A673 (cell line): ENCODE measurements at places on chromosomes 2 and 18. TPM values are rescaled to one million over a fixed set of nuclear protein-coding genes. Genes with fewer than 3 reads are reported as not detected.

- DNase-seq: no peak
Measured at GRCh38 chr2:143347271-143347695, 218.1 kb downstream of the ARHGAP15 start.

GRCh38 chr18:72155327-72155726, 388.8 kb downstream of the CBLN2 start:
- DNase-seq: no peak

Gene BCS1L
- total RNA-seq: 70.6 and 74.1 TPM in 2 replicates

DNA sequence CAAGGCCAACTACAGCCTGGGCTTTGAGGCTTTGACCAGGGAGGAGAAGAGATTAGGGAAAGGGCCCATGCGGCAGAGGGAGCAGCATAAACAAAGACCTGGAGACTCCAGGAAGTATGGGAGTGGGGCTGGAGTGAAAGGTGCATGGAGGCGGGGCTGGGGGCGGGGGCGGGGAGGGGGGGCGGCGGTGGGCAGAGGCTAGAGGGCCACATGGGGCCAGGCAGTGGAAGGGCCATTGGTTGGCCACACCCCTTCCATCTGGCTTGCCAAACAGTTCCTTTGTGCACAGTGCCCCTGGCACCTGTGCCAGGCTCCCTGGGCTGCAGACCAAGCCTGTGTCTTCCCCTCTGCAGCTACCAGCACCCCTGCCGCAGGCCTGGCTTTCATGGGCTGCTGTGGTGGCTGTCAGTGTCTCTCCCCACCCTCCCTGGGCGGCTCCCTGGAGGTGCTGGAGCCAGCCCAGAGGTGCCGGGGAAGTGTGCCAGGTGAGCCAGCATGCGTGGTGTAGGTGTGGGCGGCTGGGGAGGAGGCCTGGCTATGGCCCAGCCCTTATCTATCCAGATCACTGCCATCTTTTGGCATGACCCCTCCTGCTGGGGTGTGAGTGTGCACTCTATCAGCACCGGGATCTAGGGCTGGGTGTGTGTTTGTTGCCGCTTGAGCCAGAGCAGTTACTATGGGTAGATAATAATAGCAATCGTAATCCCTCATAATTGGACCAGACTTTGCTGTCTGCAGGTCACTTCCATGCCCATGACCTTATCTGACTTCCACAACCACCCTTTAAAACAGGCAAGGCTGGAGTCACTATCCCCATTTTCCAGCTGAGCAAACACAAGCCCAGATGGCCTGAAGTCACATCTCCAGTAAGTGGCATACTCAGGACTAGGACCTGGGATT, 30.5 kb downstream of the DNMT3A start:
- DNase-seq: no peak

Gene SNORC
- total RNA-seq: 4.6 and 4.7 TPM in 2 replicates

GRCh38 chr2:157540102-157540501, 88.6 kb downstream of the ACVR1C start:
- no peak for DNase-seq

Gene TBC1D8
- total RNA-seq: 5.1 and 8.6 TPM in 2 replicates

- DNase-seq: no peak
Measured at GRCh38 chr2:177275040-177275742, 10.7 kb upstream of the NFE2L2 start.

- no peak for DNase-seq
Measured at GRCh38 chr2:146451972-146452371, 1392.9 kb upstream of the ACVR2A start.

DNA sequence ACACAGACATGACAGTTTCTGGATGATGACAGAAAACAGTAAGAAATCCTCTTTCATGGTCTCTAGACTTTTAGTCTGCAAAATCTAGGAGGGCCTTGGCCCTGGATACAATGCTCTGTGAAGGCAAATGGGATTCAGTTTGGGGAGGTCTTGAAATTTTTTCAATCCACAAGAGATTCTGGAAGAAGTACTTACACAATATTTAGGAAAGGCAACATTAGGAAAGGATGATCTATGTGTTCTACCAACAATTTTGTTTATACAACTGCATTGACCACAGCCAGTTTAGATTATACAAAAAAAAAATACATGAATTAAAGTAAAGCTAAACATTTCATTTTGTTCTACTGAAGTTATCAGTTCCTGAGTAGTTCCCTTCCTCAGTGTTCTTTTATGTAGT, 208.0 kb downstream of the SRBD1 start:
- no peak for DNase-seq

DNA sequence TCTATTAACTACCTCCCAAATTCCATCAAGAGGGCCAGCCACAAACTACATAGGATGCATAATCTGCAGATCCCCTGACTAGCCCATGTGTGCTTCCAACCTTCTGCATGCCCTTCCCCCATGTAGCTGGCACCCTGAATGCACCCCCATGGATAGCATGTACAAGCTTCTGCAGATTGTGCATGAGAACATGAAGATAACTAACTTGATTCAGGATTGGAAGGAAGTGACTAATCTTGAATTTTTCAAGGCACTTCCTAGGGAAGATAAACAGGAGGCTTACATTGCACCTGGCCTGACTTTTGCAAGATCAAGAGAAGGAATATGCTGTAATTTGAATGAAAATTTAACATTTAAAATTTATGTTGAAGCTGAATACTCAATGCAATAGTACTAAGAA, 66.7 kb downstream of the CDC42EP3 start:
- no peak for DNase-seq
